ENCODE measurements at places on chromosomes 4 and X.

GRCh38 chr4:26342328-26343037 is 21.7 kb downstream of the RBPJ start:
- DNase-seq, result peak; percentile 48

DNA sequence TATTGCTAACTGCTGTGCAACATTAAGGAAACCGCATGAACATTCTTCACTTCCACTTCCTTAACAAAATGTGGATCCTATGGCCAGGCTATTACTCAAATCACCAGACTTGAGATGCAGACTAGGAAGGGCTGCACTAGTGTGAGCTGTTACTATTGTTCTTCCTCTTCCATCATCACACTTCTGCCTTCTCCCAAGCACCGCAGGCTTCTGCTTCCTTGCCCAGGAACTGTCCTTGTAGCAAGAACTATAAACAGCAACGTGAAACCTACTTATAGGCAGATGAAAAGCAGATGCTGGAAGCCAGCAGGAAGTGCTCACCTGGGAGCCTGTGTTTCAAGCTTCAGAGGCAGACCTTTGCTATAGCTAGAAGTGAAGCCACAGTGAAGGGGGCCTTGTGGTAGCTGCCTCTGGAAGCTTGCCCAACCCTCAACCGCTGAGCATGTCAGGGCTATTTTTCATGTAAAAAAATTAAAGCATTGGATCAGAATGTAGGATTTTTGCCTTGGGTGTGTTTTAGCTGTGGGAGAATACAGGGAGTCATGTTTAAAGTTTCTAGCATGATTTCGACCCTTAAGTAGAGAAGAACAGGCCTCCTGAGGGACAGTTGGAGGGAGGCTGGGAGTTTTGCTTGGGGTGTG is 43.9 kb downstream of the CLNK start:
- no peak for DNase-seq

DNA sequence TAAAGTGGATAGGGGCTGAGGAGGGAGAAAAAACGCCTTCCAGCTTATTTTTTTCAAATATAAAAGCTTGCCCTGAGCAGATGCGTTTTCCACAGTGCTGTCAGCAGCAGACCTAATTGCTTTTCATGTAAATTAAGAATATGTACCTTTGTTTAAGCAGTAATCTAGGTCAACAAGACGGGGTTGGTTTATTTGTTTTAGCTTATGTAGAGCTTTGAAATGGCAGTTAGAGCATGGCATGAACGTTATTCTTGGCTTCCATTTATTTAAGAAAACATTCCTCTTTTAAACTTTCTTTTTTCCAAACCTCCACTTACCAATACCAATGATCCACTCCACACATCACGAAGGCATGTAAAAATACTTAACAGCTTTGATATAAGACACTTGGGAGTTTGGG is 220.3 kb upstream of the TENM3 start:
- no peak for DNase-seq

DNA sequence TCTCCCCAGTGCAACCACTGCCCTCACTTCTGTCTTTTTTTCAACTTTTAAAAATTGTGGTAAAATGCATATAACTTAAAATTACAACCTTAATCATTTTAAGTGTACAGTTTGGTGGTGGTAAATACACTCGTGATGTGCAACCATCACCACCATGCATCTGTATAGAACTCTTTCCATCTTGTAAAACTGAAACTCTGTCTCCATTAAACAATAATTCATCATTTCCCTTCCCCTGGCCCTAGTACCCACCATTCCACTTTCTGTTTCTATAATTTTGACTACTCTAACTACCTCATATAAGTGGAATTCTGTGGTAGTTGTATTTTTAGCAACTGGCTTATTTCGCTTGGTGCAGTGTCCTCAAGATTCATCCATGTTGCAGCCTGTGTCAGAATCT is 6.8 kb upstream of the CTBP1 start:
- no peak for DNase-seq

GRCh38 chr4:116603096-116603495 is 482.3 kb downstream of the TRAM1L1 start:
- peak; percentile 1 for DNase-seq

DNA sequence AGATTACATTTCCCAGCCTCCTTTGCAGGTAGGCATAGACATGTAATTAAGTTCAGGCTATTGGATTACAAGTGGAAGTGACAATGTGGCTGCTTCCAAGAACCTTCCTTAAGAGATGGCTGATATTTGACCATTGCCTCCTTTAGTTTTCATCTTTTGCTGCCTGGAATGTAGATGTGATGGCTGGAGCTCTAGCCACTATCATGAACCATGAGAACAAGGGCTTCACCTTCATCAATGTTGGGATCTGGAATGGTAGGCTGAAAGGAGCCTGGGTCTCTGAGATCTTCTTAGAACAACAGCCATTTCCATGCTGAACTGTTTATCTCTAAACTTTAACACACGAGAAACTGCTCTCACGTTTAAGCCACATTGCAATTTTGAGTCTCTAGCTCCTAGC is 158.7 kb upstream of the ATP6AP2 start:
- no peak for DNase-seq

- no peak for DNase-seq
Observed at GRCh38 chrX:16457239-16457638, 192.7 kb upstream of the S100G start.

DNA sequence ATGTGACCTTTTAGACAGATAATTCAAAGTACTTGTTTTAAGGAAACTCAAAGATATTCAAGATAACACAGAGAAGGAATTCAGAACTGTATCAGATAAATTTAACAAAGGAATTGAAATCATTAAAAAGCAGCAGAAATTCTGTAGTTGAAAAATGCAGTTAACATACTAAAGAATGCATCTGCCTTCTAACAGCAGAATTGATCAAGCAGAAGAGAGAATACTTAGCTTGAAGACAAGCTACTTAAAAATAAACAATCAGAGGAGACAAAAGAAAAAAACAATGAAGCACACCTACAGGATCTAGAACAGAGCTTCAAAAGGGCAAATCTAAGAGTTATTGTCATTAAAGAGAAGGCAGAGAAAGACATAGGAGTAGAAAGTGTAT is 123.0 kb upstream of the TET2 start:
- no peak for DNase-seq

GRCh38 chr4:151917145-151917734 is 156.4 kb upstream of the GATB start:
- DNase-seq, result no peak

DNA sequence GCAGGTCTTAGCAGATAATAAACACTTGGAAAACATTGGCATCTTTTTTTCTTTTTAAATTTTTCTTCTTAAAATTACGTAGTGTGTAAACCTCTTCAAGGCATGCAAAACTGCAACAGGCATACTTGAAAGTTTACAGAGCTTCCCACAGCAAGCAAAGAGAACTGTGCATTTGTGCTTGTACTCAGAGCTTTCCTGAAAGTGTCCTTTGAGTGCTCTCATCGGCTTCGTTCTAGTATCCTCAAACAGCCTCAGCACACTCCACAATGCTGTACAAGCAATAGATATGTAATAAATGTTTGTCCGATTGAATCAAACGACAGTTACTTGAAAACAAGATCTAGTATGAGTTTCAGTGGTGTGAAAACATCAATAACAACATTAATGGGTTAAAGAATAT is 227.5 kb downstream of the PAPSS1 start:
- no peak for DNase-seq

DNA sequence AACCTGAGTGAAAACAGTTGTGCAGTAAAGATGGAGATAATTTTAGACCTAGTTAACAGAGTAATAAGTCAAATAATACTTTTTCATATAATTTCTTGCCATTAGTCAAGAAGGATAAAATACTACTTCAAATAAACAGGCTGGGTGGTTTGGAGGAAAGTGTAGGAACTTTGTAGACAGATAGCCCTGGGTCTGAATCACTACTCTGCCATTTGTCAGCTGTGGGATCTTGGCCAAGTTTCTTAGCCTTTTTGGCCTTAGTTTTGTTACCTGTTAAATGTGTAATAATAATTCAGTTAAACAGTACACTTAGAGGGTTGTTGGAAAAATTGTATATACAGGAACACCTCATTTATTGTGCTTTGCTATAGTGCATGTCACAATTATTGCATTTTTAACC is 163.7 kb downstream of the NPNT start:
- no peak for DNase-seq

- DNase-seq, result no peak
Observed at GRCh38 chrX:39873117-39873516, 224.6 kb downstream of the BCOR start.

DNA sequence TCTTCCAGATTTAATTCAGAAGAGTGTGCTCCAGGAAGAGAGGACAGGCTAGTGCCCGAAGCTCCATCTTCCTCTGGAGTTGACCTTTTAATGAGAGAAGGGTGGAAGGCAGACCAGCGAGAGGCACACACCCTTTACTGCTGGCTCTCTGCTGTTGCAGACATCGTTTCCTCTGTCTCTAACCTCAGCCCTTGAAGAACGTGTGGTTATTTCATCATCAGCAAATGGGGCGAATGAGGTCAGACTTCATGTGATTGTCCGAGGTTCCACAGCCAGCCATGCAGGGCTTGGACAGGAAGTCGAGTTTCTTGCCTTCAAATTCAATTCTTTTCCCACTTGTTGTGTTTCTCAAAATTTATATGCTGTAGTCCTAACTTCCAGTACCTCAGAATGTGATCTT is 155.2 kb upstream of the MSX1 start:
- DNase-seq, result no peak

- DNase-seq, result no peak
Observed at GRCh38 chr4:54373718-54374210, 144.7 kb downstream of the PDGFRA start.

GRCh38 chr4:37467223-37467622 is 219.0 kb downstream of the RELL1 start:
- DNase-seq, result no peak

DNA sequence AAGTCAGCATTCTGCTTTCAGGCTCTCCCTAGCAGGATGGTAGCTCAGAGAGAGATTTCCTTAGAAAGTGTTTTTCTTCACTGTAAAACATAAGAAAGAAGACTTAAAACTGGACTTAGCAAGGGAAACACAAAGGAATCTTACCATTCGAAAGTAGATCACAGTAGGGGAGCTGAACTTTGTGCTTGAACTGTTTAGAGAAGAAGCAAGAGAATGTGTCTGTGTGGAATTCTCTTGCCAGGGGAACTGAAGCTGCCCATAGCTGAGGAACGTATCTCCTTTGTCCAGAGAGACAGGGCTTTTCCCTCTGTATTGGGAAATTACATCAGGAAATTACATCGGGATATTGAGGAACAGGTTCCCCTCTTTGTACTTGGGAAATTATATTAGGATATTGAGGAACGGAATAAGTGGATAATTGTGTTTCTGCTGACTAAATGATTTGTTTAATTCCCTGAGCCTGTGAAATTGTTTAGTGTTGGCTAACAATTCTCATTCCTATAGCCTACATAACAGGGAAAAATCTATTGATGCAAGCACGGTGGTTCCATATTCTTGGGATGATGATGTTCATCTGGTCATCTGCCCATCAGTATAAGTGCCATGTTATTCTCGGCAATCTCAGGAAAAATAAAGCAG is 21.2 kb downstream of the SRD5A3 start:
- no peak for DNase-seq

DNA sequence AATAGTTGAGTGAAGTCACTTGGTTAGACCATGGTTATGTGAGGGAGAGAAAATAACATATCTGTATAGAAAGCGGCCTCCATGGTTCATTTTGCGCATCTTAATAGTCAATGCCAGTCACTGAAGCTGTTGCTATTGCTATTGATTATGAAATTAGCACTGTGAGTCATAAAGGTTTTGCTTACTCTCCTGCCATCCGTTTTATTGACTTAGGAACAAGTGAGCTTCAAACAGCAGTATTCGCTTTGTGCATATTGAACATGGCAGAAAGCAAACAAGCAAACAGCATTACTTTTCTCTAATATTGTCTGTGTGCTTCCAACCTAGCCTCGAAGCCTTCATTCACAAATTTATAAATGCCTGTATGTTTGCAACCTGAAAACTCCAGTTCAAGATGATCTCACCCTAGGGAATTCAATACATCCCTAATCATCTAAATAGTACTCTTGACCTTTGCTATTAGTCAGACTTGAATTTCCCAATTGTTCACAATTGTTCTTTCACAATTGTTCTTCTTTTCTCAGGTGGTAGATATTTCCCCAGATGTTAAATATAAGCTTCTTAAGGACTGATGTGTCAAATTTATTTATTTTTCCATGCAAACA is 55.9 kb upstream of the GABRA2 start:
- peak; percentile 13 for DNase-seq
